ENCODE measurements at places on chromosomes 7 and 10.

GRCh38 chr7:139958599-139959284 lies 104.0 kb downstream of the PARP12 start:
- no peaks in the 10 kb centered on the region for H3K27me3 ChIP-seq
- no peaks in the 10 kb centered on the region for H3K4me1 ChIP-seq
- no peak overlapping the region for H3K4me3 ChIP-seq

- no peak for DNase-seq
- no peak overlapping the region for H3K4me3 ChIP-seq
- no peaks in the 10 kb centered on the region for H3K4me1 ChIP-seq
- H3K27ac ChIP-seq: no peak overlapping the region
- no peaks in the 10 kb centered on the region for H3K27me3 ChIP-seq
Measured at GRCh38 chr7:34133356-34133982, 228.1 kb downstream of the BMPER start.

DNA sequence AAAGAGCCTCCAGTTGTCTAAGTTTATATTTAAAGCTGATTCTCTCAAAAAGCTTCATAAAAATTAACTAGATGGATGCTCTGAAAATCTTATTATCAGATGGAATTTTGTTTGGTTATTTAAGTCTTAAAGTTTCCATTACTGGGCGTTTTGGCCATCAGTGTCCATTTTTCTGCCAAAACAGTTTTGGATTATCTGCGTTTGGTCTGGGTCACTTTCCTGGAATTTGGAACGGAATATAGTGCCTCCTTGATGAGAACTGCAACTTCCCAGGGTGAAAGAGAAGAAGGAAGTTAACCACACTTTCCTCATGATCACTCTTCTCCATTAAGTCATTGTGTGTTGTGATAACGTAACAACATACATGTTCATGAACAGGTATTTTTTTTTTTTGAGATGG lies 764.9 kb upstream of the AUTS2 start:
- no peaks in the 10 kb centered on the region for H3K27me3 ChIP-seq
- no peak overlapping the region for H3K4me3 ChIP-seq
- no peaks in the 10 kb centered on the region for H3K36me3 ChIP-seq
- H3K27ac ChIP-seq: no peak overlapping the region
- DNase-seq: no peak

GRCh38 chr7:55903985-55904759 lies 16.9 kb downstream of the ZNF713 start:
- DNase-seq: no peak
- H3K36me3 ChIP-seq: no peaks in the 10 kb centered on the region
- H3K27ac ChIP-seq: no peak overlapping the region

- no peaks in the 10 kb centered on the region for H3K27me3 ChIP-seq
- H3K4me3 ChIP-seq: no peak overlapping the region
- no peak for DNase-seq
- no peaks in the 10 kb centered on the region for H3K4me1 ChIP-seq
- no peaks in the 10 kb centered on the region for H3K36me3 ChIP-seq
Measured at GRCh38 chr7:81260152-81260551, 341.3 kb upstream of the SEMA3C start.

Measured in testis (tissue), 5 donors.